ENCODE measurements at places on chromosomes 13 and 19.

DNA sequence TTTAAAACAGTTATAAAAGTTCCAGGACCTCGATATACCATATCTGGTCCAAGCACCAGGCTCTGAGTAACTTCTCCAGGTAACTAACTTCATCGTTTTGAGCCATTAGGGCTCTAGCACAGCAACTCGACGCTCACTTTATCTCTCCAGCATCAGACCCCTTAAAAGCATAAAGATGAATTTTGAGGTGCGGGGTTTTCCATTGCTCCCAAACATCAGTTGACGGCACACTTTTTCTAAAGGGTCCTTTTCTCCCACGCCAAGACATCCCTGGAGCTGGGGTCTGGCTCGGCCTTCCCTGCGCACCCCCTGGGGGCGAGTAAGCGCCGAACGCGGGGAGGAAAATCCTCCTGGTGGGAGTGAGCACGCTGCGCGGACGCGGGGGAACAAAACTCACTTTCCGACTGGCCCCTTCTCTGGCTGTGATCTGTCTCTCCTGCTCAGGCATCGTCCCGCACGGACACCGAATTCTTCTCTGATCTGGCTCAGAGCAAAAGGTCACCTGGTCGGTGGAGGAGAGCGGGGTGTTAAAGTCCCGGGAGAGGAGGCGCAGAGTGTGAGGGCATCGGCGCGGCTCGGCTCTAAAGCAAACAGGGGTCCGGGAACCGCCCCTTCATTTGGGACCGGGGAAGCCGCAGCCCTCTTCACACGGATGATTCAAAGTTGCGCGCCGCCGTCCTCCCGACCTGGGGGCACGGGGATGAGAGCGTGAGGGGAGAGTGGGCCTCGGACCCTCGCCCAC lies at the start of gene ATP7B:
Gene ATP7B, minus strand, starts transcription at position 561 of the 742 bp plus-strand sequence. Its CDS starts 113 bp downstream, at position 448.
- DNase-seq, result peak; percentile 29

- no peak for DNase-seq
Measured at GRCh38 chr19:29596080-29596727, 9.9 kb upstream of the POP4 start.

GRCh38 chr13:39451301-39451700 lies 151.7 kb downstream of the LHFPL6 start:
- no peak for DNase-seq

- no peak for DNase-seq
Measured at GRCh38 chr13:32978278-32978677, 37.9 kb upstream of the KL start.

DNA sequence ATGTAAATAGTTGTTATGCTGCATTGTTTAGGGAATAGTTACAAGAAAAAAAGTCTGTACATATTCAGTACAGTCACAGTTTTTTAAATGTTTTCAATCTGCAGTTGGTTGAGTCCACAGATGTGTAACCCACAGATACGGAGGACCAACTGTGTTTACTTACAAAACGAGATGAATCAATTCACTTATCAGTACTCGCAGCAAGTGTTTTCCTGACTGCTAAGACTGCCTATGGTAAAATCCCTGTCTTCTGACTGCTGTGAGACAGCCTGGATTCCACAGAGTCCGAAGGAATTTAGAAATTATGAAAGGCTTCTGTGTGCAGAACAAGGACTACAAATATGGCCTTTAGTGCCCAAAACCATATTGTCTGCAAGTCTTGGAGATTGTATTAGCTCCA lies 45.7 kb upstream of the C1QTNF9 start:
- peak; percentile 32 for DNase-seq
